ENCODE measurements at places on chromosomes 2 and 18. TPM values are rescaled to one million over a fixed set of nuclear protein-coding genes. Genes with fewer than 3 reads are reported as not detected.

The PPP3R1 gene
- total RNA-seq: 86.1 TPM

The UCN gene
- 2.6 TPM for total RNA-seq

- DNase-seq: no peak
- no peaks in the 10 kb centered on the region for H3K27me3 ChIP-seq
- no peak overlapping the region for H3K4me3 ChIP-seq
- no peaks in the 10 kb centered on the region for H3K4me1 ChIP-seq
- H3K36me3 ChIP-seq: no peaks in the 10 kb centered on the region
Measured at GRCh38 chr18:70462078-70462439, 173.2 kb downstream of the SOCS6 start.

DNA sequence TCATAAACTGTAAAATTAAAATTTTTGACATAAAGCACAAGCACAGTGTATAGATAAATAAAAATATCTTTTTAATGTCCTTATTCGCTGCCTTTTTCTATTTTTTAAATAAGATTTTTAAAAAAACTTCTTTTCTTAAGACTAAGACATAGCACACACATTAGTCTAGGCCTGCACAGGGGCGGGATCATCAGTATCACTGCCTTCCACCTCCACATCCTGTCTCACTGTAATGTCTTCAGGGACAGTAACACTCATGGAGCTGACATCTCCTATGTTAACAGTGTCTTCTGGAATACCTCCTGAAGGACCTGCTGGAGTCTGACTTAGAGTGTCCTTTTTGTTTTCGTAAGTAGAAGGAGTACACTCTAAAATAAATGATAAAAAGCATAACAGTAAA is 33.0 kb downstream of the VAPA start:
- H3K4me1 ChIP-seq: no peaks in the 10 kb centered on the region
- DNase-seq: no peak
- peaks cover 11% of the 10 kb centered on the region for H3K36me3 ChIP-seq
- H3K27ac ChIP-seq: no peak overlapping the region

The NUP35 gene
- 38.6 TPM for total RNA-seq

- H3K36me3 ChIP-seq: no peaks in the 10 kb centered on the region
- H3K27ac ChIP-seq: no peak overlapping the region
- H3K4me1 ChIP-seq: peaks cover 14% of the 10 kb centered on the region
- H3K4me3 ChIP-seq: peak overlapping the region; percentile 84
Measured at GRCh38 chr2:26299471-26300101, 46.4 kb upstream of the SELENOI start.

- H3K36me3 ChIP-seq: no peaks in the 10 kb centered on the region
- H3K27ac ChIP-seq: no peak overlapping the region
- no peaks in the 10 kb centered on the region for H3K27me3 ChIP-seq
- no peak for DNase-seq
Measured at GRCh38 chr2:218375212-218375611, 6.9 kb upstream of the SLC11A1 start.

GRCh38 chr18:75053028-75053629 is 155.8 kb downstream of the PTGR3 start:
- H3K36me3 ChIP-seq: no peaks in the 10 kb centered on the region
- H3K4me3 ChIP-seq: no peak overlapping the region

GRCh38 chr2:40325116-40325515 is 126.8 kb downstream of the SLC8A1 start:
- no peak overlapping the region for H3K27ac ChIP-seq
- H3K4me3 ChIP-seq: no peak overlapping the region
- H3K4me1 ChIP-seq: no peaks in the 10 kb centered on the region
- H3K27me3 ChIP-seq: no peaks in the 10 kb centered on the region

- no peaks in the 10 kb centered on the region for H3K36me3 ChIP-seq
- no peak overlapping the region for H3K27ac ChIP-seq
- H3K4me3 ChIP-seq: no peak overlapping the region
- no peaks in the 10 kb centered on the region for H3K27me3 ChIP-seq
Measured at GRCh38 chr2:235066490-235066889, 114.7 kb downstream of the SH3BP4 start.

DNA sequence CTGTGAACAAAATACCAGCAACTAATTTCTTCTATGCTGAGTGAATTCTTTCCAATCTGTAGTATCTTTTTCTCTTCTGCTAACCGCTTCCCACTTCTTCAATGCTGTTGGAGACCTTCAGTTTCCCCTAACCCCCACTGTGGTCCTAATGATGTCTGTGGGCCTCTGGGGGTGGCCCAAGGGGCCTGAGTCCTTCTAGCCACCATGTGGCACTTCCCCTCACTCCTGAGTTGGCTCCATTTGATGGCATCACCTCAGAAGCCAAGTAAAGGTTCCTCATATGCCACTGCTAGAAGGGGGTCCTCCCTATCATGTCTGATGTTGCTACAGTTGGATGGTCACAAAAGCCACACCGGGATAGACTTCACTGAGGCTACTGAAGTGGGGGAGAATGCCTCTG is 37.5 kb downstream of the ARHGAP25 start:
- no peak overlapping the region for H3K27ac ChIP-seq
- no peaks in the 10 kb centered on the region for H3K27me3 ChIP-seq
- peaks cover 96% of the 10 kb centered on the region for H3K4me1 ChIP-seq
- DNase-seq: no peak
- peak overlapping the region; percentile 23 for H3K4me3 ChIP-seq

The PLEKHH2 gene
- total RNA-seq: 0.49 TPM

The SOWAHC gene
- total RNA-seq: 0.11 TPM

GRCh38 chr2:53475321-53475720 is 292.3 kb upstream of the CHAC2 start:
- no peaks in the 10 kb centered on the region for H3K4me1 ChIP-seq
- H3K27me3 ChIP-seq: no peaks in the 10 kb centered on the region
- no peaks in the 10 kb centered on the region for H3K36me3 ChIP-seq
- no peak overlapping the region for H3K27ac ChIP-seq
- no peak overlapping the region for H3K4me3 ChIP-seq

- no peaks in the 10 kb centered on the region for H3K36me3 ChIP-seq
- no peak overlapping the region for H3K4me3 ChIP-seq
- no peak for DNase-seq
- peaks cover 20% of the 10 kb centered on the region for H3K4me1 ChIP-seq
- H3K27ac ChIP-seq: no peak overlapping the region
- no peaks in the 10 kb centered on the region for H3K27me3 ChIP-seq
Measured at GRCh38 chr2:168375195-168375798, 80.8 kb upstream of the CERS6 start.

DNA sequence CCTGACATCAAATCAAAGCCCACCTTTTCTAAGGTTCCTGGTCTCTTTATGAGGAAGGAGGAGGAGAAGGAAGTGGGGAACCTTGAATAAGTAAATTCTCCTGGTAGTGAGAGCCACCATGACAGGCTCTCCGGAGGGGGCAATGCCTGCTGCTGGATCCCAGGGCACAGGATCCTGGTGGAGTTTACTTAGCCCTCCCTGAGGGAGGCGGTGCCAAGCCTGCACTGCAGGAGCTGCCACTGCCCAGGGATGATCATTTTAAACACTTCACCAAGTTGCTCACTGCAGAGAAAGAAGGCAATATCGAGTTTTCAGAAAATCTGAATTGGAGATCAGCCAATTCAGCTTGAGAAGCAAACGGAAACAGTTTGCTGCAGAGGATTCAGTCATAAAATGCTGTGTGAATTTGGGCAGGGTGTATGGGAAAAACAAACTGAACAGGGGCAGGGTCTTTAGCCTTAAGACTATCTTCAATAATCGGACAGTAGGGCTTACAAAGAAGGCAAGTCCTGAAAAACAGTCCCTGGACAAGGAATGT is 200.7 kb downstream of the RAD51AP2 start:
- H3K36me3 ChIP-seq: no peaks in the 10 kb centered on the region
- H3K4me3 ChIP-seq: no peak overlapping the region
- H3K27ac ChIP-seq: no peak overlapping the region
- no peaks in the 10 kb centered on the region for H3K4me1 ChIP-seq

- no peaks in the 10 kb centered on the region for H3K4me1 ChIP-seq
- H3K4me3 ChIP-seq: no peak overlapping the region
- DNase-seq: no peak
- no peaks in the 10 kb centered on the region for H3K36me3 ChIP-seq
Measured at GRCh38 chr2:24461685-24462084, 29.4 kb upstream of the NCOA1 start.

The UGT1A5 gene
- total RNA-seq: not detected

GRCh38 chr2:178895872-178896271 is 88.6 kb upstream of the TTN start:
- H3K4me1 ChIP-seq: no peaks in the 10 kb centered on the region
- no peak for DNase-seq
- no peaks in the 10 kb centered on the region for H3K27me3 ChIP-seq
- H3K36me3 ChIP-seq: no peaks in the 10 kb centered on the region
- H3K4me3 ChIP-seq: no peak overlapping the region
- no peak overlapping the region for H3K27ac ChIP-seq

DNA sequence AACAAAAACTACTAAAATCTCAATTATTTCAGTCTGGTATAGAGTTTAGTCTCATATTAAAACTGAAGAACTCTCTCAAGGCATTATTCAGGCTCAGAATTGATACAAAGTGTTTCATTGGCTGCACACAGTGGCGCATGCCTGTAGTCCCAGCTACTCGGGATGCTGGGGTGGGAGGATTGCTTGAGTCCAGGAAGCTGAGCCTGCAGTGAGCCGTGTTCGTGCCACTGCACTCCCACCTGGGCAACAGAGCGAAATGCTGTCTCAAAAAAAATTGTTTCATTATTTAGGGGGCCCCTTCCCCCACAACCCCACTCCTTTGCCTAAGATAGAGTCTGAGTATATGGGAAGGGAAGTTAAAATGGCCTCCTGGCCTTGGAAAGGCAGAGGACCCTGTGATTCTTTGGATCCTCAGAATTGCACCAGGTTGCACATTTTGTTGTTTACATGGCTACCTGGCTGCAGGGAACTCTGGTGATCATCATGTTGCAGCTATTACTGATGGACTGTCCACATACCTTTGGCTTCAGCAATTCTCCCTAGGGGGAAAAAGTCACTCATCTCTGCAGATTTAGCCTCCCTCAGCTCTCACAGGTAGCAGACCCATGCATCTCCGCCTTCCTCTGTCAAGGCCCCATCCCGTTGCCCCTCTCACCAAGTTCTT is 19.2 kb upstream of the CYRIA start:
- no peaks in the 10 kb centered on the region for H3K4me1 ChIP-seq
- no peak overlapping the region for H3K27ac ChIP-seq
- no peaks in the 10 kb centered on the region for H3K36me3 ChIP-seq
- H3K27me3 ChIP-seq: no peaks in the 10 kb centered on the region

DNA sequence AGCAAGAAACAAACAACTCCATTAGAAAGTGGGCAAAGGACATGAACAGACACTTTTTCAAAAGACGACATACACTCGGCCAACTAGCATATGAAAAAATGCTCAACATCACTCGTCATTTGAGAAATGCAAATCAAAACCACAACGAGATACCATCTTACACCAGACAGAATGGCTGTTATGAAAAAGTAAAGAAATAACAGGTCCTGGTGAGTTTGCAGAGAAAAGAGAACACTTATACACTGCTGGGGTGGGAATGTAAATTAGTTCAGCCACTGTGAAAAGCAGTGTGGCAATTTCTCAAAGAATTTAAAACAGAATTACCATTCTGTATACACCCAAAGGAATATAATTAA is 130.5 kb downstream of the PLCL1 start:
- DNase-seq: no peak
- H3K4me3 ChIP-seq: no peak overlapping the region

GRCh38 chr2:190698895-190699294 is 50.0 kb downstream of the NAB1 start:
- no peaks in the 10 kb centered on the region for H3K27me3 ChIP-seq
- DNase-seq: no peak
- H3K4me1 ChIP-seq: no peaks in the 10 kb centered on the region
- H3K27ac ChIP-seq: no peak overlapping the region
- no peak overlapping the region for H3K4me3 ChIP-seq

DNA sequence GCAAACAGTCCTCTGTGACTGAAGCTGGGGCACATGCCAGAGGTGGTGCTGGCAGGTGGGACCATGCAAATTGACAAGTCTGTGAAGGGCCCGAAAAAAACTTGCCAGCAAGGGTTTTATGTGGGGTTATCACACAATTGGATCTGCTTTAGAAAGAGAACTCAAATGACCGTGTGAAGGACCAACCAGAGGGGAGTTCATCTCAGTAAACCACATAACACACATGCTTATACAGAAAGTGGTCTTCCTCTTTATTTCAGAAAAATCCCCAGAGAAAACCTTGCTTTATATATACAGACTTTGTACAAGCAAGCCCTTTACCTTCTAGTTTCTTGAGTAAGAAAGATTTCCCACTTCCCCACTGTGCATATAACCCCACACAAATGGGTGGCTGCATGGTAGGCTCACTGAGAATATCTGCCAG is 46.7 kb downstream of the KIDINS220 start:
- H3K27ac ChIP-seq: no peak overlapping the region
- no peaks in the 10 kb centered on the region for H3K4me1 ChIP-seq
- no peaks in the 10 kb centered on the region for H3K27me3 ChIP-seq
- peaks cover 29% of the 10 kb centered on the region for H3K36me3 ChIP-seq

DNA sequence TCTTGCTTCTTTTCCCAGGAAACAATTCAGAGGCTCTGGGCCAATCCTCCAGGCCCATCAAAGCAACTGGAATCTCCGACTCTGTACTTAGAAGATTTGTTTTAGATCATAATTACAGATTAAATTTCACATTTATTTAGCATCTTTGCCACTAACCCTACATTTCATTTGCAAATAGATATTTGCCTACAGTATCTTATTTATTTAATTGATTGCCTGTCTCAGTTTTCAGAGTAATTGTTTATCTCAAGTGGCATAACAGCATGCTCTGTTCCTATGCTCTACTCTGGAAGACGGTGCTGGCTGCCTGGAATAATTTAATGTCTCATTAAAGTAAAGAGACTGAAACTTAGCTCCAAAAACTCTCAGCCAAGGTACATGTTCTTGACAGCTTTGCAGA is 213.4 kb downstream of the HNMT start:
- no peak overlapping the region for H3K4me3 ChIP-seq
- no peaks in the 10 kb centered on the region for H3K4me1 ChIP-seq
- no peak overlapping the region for H3K27ac ChIP-seq

- peaks cover 14% of the 10 kb centered on the region for H3K4me1 ChIP-seq
- no peaks in the 10 kb centered on the region for H3K27me3 ChIP-seq
- no peaks in the 10 kb centered on the region for H3K36me3 ChIP-seq
Measured at GRCh38 chr2:30631051-30631671, 176.1 kb downstream of the CAPN13 start.

GRCh38 chr2:199370150-199370780 is 87.5 kb downstream of the SATB2 start:
- no peaks in the 10 kb centered on the region for H3K4me1 ChIP-seq
- no peaks in the 10 kb centered on the region for H3K36me3 ChIP-seq
- no peak overlapping the region for H3K4me3 ChIP-seq
- DNase-seq: no peak
- H3K27me3 ChIP-seq: no peaks in the 10 kb centered on the region

- peaks cover 33% of the 10 kb centered on the region for H3K4me1 ChIP-seq
- H3K27me3 ChIP-seq: no peaks in the 10 kb centered on the region
- H3K27ac ChIP-seq: no peak overlapping the region
- H3K36me3 ChIP-seq: no peaks in the 10 kb centered on the region
- peak overlapping the region; percentile 28 for H3K4me3 ChIP-seq
Measured at GRCh38 chr2:190875891-190876290, 4.7 kb upstream of the GLS start.
